Fibroblast of pulmonary artery (primary cell): ENCODE measurements at places on chromosomes 7 and 10.

DNA sequence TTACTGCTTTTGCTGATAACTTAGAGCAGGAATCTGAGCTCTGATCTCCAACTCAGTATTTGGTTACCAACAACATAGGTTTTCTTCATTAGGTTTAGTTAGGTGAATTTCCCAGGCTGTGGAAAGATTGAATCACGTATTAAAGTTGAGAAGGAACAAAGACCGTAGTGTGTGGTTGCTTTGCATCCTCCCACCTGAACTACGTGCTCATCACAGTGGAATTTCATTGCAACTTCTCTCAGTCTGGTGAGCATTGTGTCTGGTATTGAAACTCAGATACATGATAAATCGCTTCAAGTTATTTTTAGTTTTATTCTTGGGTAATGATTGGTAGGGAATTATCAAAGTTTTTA lies 139.4 kb upstream of the AKR1E2 start:
- DNase-seq, result peak; percentile 87

GRCh38 chr7:140036224-140036962 lies 26.4 kb downstream of the PARP12 start:
- no peak for DNase-seq

- DNase-seq, result peak; percentile 46
Measured at GRCh38 chr7:112160130-112160770, 45.9 kb downstream of the DOCK4 start.

DNA sequence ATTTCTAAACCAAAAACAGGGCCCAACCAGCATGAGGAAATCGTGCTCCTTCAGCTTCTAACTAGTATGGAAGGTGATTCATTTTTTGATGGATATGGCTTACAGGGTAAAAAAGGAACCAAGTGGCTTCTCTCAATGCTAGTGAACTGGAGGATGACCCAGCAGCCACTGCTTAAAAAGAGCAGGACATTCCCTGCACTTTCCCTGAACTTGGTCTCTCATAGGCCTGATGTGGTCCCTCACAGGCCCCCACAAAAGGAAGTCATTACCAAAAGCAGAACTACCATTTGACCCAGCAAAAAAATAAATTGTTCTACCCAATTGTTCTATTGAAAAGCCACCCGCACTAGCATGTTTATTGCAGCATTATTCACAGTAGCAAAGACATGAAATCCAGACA lies 188.8 kb downstream of the CALN1 start:
- DNase-seq, result no peak

GRCh38 chr10:32979041-32979440 lies 21.0 kb upstream of the ITGB1 start:
- DNase-seq, result no peak

DNA sequence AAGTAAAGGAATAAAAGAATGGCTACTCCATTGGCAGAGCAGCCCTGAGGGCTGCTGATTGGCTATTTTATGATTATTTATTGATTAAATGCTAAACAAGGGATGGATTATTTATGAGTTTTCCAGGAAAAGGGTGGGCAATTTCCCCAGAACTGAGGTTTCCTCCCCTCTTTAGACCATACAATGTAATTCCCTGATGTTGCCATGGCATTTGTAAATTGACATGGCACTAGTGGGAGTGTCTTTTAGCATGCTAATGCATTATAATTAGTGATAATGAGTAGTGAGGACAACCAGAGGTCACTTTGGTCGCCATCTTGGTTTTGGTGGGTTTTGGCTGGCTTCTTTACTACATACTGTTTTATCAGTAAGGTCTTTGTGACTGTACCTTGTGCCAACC lies 55.5 kb downstream of the BBS9 start:
- no peak for DNase-seq

DNA sequence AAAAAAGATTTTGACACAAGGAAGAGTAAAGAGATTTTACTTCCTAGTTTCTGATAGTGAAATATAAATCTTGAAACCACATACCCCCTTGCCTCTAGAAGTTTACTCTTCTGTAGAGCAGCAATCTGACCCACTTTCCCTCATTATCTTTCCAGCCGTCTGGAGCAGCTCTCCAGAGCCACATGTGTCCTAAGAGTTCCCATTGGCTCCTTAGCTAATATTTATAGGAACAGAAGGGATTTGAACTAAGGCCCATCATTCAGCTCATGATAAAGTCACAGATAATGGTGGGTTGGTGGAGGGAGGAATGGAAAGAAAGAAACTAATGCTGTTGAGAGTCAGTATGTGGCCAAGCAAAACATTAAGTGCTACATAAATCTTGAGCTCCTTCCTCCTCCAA lies 121.8 kb downstream of the INHBA start:
- no peak for DNase-seq

- peak; percentile 13 for DNase-seq
Measured at GRCh38 chr10:122010405-122011050, 21.6 kb downstream of the TACC2 start.

- DNase-seq, result peak; percentile 80
Measured at GRCh38 chr10:3889961-3890522, 105.0 kb upstream of the KLF6 start.

- DNase-seq, result no peak
Measured at GRCh38 chr10:25061711-25062449, 45.5 kb downstream of the THNSL1 start.

DNA sequence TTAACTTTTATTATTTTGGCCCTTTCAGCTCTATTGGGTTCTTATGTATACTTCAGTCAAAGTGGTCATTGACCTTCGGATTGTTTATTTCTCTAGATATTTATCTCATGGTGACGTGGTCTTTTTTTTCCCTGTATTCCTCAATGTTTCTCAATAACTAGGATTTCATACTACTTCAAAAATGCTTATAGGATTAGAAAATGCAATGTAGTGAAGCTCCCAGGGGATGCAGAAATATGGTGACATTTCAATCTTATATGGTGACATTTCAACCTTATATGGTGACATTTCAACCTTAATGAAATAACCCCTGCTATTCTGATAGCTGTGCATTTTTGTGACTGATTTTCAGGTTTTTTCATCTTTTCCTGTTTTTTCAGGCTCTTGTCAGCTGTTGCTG lies 51.4 kb downstream of the CHRM2 start:
- no peak for DNase-seq

- no peak for DNase-seq
Measured at GRCh38 chr10:110704070-110704469, 59.9 kb downstream of the RBM20 start.

GRCh38 chr7:44622342-44623151 lies 16.1 kb downstream of the OGDH start:
- DNase-seq, result no peak

DNA sequence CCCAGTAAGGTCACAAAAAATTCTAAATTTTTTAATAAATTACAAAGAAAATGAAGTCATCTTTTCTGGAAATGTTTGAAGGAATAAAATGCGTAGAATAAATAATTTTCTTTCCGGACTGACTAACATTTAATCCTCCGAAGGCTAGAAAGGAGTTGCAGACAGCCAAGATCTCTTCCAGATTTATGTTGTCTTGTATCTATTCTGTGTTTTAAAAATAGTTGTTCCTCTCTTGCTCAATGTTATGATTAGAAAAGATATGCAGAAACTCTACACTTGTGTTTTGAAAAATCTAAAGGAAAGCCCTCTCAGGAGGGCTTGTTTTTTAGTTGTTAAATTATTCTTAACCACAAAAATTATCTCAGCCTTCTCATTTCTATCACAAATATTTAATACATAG lies 70.7 kb downstream of the MACC1 start:
- peak; percentile 32 for DNase-seq

- DNase-seq, result peak; percentile 79
Measured at GRCh38 chr7:17532861-17533404, 234.5 kb downstream of the AHR start.

- peak; percentile 84 for DNase-seq
Measured at GRCh38 chr7:108455998-108456677, at the start of gene NRCAM. Gene NRCAM (minus strand): TSS chr7:108456436. CDS start chr7:108240064, 216,372 bp downstream.

- DNase-seq, result no peak
Measured at GRCh38 chr7:96212474-96212873, 109.4 kb downstream of the SLC25A13 start.

GRCh38 chr10:113517901-113518260 lies 35.0 kb upstream of the HABP2 start:
- no peak for DNase-seq

GRCh38 chr10:102603946-102604345 lies 40.3 kb upstream of the TRIM8 start:
- peak; percentile 69 for DNase-seq

GRCh38 chr7:100566018-100566531 lies 7.6 kb downstream of the SAP25 start:
- no peak for DNase-seq

- no peak for DNase-seq
Measured at GRCh38 chr7:154425271-154425670, 373.1 kb downstream of the DPP6 start.

GRCh38 chr10:122154545-122155366 lies 116.3 kb upstream of the BTBD16 start:
- DNase-seq, result peak; percentile 52

DNA sequence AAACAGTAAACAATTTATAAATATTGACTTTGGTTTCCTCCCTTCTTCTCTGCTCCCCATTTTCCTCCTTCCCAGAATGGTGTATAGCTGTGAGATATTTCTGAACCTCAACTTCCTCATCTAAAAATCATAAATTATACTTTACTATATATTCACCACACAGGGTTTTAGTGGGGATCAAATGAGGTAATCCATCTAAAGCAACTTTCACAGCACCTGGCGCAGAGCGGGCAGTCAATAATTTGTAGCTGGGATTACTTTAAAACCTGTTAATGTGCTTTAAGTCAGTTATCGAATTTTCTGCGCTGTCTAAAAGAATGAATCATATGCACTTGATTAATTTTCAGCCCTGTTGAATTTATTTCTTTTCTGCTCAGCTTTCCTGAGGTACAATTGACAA lies 172.7 kb downstream of the PTEN start:
- no peak for DNase-seq

- no peak for DNase-seq
Measured at GRCh38 chr7:16563281-16564022, 36.8 kb downstream of the LRRC72 start.

DNA sequence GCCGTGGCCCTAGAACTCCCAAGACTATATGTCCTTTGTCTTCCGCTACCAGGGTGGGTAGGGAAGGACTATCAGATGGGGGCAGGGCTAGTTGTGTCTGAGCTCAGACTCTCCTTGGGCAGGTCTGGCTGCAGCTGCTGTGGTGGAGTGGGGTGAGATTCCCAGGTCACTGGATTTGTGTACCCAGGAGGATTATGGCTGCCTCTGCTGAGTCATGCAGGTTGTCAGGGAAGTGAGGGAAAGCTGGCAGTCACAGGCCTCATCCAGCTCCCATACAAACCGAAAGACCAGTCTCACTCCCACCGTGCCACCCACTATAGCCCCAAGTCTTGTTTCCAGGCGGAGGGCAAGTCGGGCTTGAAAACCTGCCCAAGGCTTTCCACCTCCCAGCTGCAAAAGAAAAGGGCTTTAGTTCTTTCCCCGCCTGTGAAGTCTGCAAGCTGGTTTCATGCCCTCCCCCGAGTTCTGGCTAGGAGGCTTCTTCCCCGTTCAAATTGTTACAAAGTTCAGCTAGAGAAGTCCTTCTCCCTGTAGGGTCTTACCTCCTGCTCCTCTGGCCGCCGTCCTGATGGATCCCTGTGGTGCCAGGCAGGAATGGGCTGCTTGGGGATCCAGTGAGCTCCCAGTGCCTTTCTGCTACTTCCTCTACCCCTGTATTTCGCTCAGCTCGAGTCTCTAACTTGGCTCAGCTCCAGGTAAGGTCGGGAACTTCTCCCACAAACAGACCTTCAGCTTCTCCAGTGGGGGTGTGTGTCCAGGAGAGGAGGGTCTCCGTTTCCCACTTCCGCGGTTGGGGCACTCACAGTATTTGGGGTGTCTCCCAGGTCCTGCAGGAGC lies 106.8 kb upstream of the FGL2 start:
- DNase-seq, result no peak

GRCh38 chr10:672992-673391 lies 16.5 kb downstream of the DIP2C start:
- no peak for DNase-seq

GRCh38 chr7:152674860-152675758 lies 832 bp downstream of the XRCC2 start:
- peak; percentile 40 for DNase-seq

- no peak for DNase-seq
Measured at GRCh38 chr7:25360451-25360850, 132.2 kb upstream of the NPVF start.

GRCh38 chr7:101943889-101944600 lies 126.6 kb downstream of the CUX1 start:
- DNase-seq, result no peak

GRCh38 chr10:101778781-101779543 lies 3.0 kb upstream of the FGF8 start:
- DNase-seq, result peak; percentile 48

DNA sequence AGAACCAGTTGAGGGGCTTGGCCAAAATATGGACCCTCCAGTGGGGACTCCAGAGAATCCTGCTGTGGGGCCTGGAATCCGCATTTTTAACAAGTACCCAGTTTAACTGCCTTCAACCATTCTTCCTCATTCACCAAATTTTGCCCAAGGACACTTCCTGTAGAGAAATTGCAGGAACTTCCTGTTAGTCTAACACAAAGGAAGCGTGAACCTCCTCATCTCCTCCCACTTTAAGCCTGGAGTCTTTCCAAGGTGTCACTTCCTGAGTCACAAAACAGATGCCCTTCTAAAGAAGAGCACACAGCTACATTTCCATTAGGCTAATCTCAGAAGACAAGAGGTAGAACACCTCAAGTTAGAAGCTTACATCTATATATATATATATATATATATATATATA lies 188.4 kb downstream of the PPP1R17 start:
- DNase-seq, result peak; percentile 41

DNA sequence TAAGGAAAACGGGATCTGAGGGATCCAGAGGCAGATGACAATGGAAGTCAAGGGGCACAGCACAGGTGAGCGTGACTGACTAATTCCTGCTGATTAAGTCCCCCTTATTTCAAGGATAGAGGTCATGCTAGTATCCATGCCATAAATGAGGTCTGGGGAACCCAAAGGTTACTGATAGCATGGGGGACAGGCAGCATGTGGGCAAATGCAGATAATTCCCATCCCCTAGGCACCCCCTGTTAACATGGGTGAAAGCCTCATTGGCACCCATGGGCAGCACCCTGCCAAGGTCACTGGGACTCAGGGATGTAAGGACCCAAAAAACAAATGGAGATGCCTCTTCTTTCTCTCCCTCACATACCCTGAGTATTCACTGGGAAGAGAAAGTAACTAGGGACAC lies 139.7 kb downstream of the WDR11 start:
- DNase-seq, result no peak

DNA sequence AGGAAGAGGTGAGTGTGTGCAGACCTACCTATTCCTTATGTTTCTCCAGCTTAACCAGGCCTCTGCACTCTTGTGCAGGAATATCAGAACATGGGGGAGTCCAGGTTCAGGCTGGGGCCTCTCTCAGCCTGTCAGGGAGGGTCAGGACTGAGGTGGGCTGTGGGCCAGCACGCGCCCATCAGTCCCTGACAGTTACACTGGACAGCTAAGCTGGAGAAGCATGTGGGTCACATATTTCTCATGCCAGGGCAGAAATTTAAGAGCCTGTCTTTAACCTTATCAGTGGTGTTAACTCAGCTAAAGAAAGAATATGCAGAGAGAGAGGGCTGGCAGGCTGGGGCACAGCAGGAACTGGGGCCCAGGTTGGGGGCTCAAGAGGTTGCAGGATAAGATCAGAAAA lies 8.7 kb upstream of the POLD2 start:
- peak; percentile 38 for DNase-seq

GRCh38 chr10:12842310-12842709 lies 159.2 kb downstream of the CCDC3 start:
- DNase-seq, result no peak
